ENCODE measurements at places on chromosomes 4 and X.

DNA sequence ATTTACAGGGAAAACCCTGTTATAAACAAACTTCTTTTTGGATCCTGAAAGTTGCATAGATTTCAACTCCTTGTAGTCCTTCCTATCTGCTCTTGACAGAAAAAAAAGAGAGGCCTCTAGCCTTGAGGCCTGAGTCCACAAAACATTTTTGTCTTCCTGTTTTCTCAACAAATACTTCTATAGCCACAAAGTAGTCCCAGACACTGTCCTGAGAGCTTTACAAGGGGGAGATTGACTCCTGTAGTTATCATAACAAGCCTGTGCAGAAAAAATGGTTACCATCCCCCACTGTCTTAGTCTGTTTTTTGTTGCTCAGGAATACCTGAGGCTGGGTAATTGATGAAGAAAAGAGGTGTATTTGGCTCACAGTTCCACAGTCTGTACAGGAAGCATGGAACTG lies 35.2 kb downstream of the PCDH7 start:
- DNase-seq: no peak

DNA sequence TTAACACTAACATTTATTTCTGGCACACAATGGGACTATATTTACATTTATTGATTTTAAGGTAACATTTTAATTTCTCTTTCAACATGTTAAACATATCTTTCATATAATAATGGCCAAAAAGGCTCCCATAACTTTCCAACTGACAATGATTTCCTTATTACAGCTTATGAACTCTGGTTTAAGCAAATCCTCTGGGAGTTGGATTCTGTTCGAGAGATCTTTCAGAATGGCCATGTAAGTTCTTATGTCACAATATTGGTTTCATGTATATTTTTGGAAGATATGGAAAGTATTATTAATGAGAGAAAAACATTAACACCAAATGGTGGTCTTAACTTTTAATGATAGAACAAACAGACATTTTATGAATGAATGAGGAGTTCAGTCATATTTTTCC lies 4.1 kb downstream of the TDO2 start:
- DNase-seq: no peak

- no peak for DNase-seq
These were observed 1.3 kb upstream of the SOWAHD start for GRCh38 chrX:119756926-119757635.

DNA sequence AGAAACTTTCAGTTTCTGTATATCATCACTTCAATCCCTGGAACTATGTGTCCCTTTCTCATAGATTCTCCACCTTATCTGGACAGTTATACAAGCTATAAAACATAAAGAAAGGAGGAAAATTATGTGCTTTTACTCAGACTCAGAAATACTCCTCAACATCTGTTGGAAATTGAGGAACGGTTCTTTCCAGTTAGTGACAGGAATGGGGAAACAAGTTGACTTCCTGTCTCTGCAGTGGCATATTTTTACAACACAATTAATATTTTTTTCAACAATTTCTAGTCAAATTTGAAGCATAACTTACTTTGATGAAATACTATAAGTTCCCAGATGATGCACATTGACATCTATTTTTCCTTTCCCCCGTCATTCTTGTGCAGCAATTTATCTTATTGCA lies 27.9 kb downstream of the ABHD18 start:
- no peak for DNase-seq

GRCh38 chr4:70637239-70637913 lies 8.8 kb downstream of the ENAM start:
- DNase-seq: no peak

- no peak for DNase-seq
These were observed 42.5 kb downstream of the MAMLD1 start for GRCh38 chrX:150405576-150405975.

DNA sequence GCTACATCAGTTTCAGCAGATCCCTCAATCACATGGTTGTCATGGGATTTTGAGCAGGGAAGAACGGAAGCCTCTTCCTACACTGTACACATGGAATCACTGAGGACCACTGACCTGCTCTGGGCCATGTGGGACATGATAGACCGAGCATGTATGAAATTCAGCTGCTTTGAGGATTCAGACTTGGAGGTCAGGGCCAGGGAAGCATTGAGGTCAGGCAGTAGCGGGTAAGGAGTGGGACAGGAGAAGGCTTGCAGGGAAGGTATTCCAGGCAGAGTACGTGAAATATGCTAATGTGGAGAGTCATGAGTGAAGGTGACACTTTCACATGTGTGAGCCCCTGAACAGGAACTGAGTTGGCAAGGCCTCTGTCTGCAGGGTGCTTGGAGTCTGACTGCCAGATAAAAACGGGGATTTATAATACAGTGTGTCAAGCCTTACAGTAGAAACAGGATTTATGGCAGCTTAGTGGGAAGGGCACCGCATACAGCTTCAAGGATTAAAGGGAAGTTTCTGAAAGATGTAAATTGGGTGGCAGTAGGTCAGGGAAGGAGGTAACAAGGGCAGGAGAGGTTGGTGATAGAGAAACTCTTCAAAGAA lies 111.7 kb downstream of the STK32B start:
- no peak for DNase-seq

- DNase-seq: no peak
These were observed 43.6 kb downstream of the EVC2 start for GRCh38 chr4:5664778-5665177.

DNA sequence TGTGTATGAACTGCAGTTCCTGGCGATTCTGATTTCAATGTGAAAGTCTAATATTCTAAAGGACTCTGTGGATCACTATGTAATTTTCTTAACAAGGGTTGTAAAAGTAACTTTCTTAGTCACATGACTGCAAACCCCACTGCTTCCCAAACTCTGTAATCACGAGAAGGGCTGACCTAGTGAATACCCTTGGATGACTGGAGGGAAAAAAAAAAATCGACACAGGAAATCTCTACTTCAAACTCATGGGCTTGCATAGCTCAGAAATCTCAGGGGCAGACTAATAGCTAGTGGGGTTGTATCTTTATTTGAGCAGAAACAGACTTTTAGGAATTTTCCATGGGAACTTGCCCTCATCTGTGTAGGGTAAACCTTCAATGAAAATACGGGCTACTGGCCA lies 4.8 kb upstream of the MXRA5 start:
- DNase-seq: no peak

GRCh38 chrX:80807992-80808735 lies 1.5 kb downstream of the BRWD3 start:
- DNase-seq: peak; percentile 84

- no peak for DNase-seq
These were observed 29.0 kb downstream of the LRBA start for GRCh38 chr4:150986085-150986484.

GRCh38 chr4:124177647-124178425 lies 534.7 kb downstream of the ANKRD50 start:
- DNase-seq: no peak

GRCh38 chrX:78650906-78651437 lies 8.2 kb downstream of the RTL3 start:
- no peak for DNase-seq

- DNase-seq: no peak
These were observed 52.7 kb downstream of the SPINK2 start for GRCh38 chr4:56768763-56769162.

GRCh38 chr4:74166818-74167217 lies 8.9 kb downstream of the MTHFD2L start:
- no peak for DNase-seq

DNA sequence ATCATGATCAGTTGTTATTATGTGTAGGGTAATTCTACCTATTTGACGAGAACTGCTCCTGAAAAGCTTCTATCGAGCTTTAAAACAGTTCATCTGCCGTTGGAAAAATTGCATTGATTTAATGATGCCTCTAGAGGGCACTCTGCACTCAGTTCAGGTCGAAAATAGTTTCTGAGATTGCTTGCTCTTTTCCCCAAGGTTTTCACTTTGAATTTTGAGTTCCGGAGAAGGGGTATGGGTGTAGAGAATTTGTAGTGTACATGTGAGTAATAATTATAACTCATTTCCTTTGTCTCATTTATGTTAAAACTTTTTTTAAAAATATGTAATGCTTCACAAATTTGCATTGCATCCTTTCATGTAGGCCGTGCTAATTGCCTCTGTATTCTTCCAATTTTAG lies 28.4 kb upstream of the TNIP3 start:
- DNase-seq: peak; percentile 9

DNA sequence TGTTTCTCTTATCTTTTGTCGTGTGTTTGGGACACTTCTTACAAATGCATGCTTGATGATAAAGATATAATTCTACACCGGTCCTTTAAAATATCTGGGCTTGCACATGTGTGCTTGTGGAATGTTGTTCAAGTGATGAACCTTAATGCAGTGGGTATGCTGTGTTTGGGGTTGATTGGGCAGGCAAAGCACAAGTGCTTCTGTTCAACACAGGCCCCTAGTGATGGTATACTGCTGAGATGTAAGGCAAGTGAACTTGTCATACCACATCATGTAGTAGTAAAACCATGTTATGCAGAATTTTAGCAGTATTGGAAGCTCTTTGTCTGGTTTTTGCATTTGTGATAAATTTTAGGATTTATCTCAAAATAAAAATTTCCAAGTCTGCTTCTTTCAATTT lies 23.9 kb downstream of the TBC1D19 start:
- no peak for DNase-seq

GRCh38 chr4:34732176-34732950 lies 1512.0 kb downstream of the ARAP2 start:
- DNase-seq: no peak

- peak; percentile 30 for DNase-seq
These were observed 758 bp downstream of the SCFD2 start for GRCh38 chr4:53365121-53365485.

DNA sequence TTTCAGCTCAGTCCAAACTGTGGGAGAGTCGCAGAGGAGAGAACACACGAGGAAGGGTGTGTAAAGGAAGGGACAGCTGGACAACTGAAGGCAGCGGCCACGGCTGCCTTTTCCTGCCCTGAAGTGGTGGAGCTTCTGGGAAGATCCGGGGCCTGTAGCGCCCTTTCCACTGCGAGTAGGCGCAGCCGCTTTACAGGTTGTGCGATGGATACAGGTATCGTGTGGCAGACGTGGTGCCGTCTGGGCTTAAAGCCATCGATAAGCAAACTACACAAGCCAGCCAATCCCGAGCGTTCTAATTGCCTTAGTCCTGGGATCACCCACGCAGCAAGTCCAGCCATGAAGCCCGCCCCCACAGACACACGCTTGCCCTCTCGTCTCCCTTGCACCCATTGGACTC lies 15.4 kb downstream of the NKX6-1 start:
- DNase-seq: no peak

DNA sequence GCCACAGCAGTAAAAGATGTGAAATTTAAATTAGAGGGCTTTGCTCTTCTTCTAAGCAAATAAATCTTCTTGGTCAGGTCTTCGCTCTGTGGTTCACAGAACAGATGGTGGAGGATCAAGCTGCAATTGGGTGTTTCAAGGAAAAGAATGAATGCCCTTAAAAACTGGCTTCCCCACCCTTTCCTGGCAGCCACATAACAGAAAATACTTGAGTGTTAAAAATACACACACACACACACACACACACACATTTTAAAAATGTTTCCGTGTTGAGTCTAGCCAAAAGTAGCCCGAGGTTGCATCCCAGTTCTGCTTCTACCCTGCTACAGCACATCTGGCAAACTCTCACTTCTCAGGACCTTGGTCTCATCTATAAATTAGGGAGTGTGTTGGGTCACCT lies 56.7 kb upstream of the FGFBP2 start:
- DNase-seq: no peak

GRCh38 chr4:147139455-147140198 lies 194.0 kb upstream of the TTC29 start:
- DNase-seq: no peak

DNA sequence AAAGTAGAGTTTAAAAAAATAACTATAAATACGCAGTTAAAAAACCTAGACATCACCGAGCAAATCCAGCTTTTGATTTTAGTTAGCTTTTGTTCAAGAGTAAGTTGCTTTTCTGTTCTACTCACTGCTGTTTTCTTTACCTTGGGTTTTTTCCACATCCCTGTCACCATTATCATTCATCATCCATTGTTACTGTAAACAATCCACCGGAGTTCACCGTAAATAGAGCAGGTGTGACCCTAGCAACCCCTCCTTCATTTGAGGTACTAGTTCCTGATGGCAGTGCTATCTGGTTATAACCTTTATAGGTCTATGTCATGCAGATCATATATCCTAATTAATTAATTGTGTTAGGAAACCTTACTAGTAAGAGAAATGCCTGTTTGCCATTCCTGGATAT lies 43.0 kb upstream of the TEX13D start:
- no peak for DNase-seq

- no peak for DNase-seq
These were observed 7.5 kb downstream of the RASL11B start for GRCh38 chr4:52869656-52870055.
